ENCODE measurements at places on chromosomes 1 and 21.

- DNase-seq: no peak
Observed at GRCh38 chr1:107009281-107009680, 47.2 kb upstream of the PRMT6 start.

GRCh38 chr1:211627259-211627658, 48.2 kb downstream of the NEK2 start:
- no peak for DNase-seq

GRCh38 chr1:220956501-220957232, 77.4 kb downstream of the HLX start:
- no peak for DNase-seq

- no peak for DNase-seq
Observed at GRCh38 chr1:178538192-178538916, 25.4 kb downstream of the TEX35 start.

DNA sequence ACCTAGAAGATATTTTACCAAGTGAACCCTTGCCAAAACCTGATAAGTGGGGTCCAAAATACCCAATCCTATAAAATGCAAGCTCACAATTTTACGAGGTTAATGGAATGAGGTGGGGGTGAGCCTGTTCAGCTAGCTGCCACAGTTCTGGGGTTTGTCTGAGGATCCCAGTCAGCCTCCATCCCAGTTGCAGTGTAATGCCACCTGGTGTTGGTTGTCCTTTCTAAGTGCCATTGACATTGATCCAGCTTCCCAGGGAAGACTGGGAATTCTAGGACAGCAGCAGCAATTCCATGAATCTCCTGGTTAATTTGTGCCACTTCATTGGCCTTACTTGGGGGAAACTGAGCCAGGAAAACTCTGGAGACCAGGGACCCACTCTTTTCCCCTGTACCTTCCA, 298.3 kb downstream of the RWDD3 start:
- no peak for DNase-seq

DNA sequence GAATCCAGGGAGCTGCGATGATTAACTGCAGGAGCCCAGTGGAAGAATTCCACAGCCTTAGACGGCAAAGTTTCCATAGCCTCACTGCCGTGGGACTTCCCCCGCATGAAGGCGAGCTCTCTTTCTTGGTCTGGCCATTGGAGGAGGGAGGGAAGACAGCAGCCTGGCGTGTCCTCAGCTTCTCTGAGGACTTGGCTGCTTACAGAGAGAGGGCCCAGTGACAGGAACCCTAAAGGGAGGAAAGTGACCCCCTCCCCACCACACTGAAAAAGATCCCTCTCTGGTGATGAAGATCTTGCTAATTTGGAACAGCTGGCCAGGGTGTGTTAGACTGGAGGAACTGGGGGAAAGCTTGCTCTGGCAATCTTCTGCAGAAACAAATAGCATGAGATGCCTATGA, 41.0 kb downstream of the ATP2B4 start:
- no peak for DNase-seq

DNA sequence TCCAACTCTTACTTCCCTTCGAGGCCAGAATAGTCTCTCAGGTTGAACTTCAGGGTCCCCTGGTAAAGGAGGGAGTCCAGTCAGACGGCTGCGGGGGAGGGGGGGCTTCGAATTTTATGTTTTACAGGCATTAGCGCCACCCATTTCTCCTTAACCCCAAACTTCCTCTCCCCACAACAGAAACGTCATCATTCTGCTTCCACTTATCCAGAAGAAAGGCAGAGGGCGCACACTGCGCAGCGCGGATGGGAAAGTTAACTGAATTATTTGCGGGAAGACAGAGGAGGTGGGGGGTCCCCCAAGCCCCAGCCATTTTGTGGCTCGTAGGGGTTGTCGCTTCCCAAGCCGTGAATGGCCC, 529 bp upstream of the PRMT2 start:
- DNase-seq: peak; percentile 47

GRCh38 chr21:41970751-41971653, 17.2 kb upstream of the C2CD2 start:
- no peak for DNase-seq

DNA sequence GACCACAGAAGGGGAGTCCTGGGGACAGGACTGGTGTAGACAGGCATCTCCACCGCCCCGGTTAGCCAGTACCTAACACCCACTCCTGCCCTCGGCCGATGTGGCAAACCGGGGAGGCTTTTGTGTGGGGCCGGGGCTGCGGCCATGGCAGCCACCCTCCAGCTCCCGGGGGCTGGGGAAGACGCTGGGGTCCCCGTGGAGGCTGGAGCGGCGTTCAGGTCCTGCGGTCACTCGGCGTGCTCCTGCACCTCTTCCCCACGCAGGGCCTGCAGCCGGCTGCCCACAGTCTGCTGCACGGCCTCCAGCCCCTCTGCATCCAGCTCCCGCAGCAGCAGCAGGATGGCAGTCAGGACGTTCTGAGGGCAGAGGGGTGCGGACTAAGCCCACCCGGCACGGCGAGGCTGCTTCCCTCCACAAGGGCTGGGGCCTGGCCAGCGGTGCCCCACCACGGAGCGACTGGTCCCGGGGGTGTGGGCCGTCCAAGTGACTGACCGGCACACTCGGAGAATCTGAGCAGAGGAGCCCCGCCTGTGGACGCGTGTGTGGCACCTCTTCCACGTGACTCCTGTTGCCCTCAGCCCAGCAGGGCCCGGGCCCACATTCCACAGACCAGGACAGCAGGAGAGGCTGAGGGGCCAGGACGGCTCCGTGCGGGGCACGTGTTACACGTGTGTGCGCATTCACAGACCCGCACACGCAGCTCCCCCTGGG, 9.1 kb downstream of the CFAP410 start:
- DNase-seq: no peak

DNA sequence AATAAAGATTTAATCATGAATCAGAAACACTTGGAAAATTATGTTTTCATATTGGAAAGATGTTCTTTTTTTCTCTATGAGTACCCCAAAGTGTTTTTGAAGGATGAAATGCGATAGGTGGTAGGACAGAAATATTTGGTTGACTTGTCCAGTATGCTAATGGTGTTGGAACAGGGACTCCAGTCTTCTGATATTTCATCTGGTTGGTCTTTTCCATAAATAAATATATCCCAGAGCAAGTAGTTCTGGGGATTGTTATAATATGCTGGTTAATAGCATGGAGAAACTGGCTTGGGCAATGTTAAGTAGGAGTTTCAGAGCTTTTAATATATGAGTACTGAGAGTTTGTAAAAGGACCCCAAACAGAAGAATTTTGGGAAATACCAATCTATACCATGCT, 8.7 kb downstream of the PGM1 start:
- no peak for DNase-seq

DNA sequence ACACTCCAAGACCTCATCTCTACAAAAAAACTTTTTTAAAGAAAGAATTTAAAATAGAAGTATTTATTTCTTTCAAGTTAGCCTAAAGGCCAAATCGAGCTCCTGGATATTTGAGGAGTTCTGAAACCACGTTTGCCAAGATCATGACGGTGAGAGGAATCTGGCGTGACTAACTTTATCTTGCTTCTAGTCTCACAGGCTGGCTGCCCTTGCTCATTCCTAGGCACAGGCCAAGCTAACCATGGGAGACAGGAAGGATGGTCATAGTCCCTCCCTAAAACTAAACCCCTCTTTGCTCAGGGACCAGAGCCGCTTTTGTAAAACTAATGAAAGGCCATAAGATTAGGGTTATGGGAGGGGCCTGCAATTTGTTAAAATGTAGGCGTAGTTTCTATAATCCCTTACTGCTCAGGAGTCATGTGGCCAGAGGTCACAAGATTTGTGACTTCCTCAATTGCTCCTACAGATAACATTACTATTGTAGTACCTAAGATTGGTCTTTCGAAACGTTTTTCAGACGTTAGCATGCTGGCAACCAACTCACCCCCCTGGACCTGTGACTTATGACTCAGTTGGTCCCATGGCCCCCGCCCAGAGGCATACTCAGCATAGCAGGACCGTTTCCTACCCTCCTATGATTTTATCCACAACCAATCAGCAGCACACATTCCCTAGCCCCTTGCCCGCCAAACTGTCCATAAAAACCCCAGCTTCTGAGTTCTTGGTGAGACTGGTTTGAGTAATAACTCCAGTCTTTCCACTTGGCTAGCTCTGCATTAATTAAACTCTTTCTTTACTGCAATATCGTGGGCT, 425.0 kb downstream of the SMYD3 start:
- no peak for DNase-seq

DNA sequence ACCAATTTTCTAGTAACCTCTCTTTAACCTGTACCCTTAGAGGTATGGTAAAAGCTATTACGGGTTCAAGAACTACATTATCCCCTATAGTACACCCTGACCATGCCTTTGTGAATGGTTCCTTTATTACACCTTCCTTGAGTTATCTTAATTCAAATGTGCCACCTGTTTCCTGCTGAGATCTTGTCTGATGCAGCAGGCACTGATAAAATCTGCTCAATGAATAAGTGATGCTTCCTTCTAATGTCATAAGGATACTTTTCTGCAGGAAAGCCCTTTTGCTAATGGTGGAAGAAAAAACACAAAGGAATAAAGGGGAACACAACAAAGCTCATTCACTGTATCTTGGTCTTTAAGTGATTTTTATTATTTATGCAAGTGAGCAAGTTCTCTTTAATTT, 25.8 kb downstream of the INTS7 start:
- DNase-seq: no peak

- DNase-seq: no peak
Observed at GRCh38 chr1:26046246-26047095, 553 bp upstream of the SLC30A2 start.

DNA sequence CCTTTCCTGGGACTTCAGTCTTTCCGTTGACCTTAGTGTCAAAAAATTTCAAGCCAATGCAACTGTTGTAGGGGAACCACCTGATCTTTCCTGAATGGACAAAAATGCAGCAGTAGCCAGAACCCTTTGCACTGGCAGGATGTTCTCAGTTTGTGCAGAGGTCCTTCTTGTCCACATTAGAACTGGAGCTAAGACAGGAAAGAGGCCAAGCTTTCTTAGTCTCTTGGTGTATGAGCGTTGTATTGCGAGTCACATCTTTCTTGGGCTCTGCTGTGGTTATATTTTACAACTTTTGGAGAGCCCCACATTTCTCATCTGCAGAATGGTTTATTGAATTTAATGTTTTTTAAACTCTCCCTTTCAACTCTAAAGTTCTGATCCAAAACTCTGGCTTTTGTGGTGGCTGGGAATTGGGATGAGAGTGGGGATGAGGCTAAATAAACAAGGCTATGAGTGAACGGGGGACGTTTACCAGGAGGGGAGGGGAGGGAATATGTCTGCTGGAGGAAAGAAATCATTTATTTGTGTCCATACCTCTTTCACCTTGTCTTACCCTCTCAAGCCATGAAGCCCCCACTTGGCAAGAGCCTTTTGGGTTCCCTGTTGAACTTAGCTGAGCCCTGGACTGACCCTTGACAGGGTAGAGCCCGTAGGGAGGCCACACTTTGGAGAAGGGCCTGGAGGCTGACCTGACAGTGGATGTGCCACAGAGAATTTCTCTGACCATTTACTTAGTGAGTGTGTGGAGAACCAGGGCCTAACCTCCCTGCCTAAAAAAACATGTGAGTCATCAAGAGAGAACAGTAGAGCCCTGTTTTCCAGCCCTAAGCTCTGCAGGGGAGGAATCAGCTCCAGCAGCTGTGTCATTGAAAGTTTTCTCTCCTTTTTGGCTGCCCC, 586 bp downstream of the CHI3L2 start:
- no peak for DNase-seq

GRCh38 chr1:93255222-93256079, 74.9 kb downstream of the CCDC18 start:
- DNase-seq: no peak

DNA sequence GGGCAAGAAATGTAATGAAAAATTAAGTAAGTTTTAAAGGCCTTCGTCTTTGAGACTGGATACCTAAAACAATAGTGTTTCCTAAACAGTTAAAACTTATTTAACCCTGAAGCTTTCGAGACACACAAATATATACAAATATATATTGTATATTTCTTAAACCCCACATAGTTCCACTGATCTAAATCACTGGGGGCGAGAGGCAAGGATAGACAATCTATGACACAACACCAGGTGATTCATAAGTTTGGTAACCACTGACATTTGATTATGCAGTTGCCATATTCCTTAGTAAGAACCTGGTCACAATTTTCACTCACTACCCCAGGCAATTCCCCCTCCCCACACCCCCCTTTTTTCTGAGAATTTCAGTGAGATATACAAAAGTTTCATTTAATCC, 55.3 kb upstream of the BOLA1 start:
- peak; percentile 29 for DNase-seq

- DNase-seq: no peak
Observed at GRCh38 chr21:38913120-38913892, 107.6 kb downstream of the ETS2 start.

GRCh38 chr1:192973988-192974387, 85.2 kb downstream of the UCHL5 start:
- DNase-seq: no peak

DNA sequence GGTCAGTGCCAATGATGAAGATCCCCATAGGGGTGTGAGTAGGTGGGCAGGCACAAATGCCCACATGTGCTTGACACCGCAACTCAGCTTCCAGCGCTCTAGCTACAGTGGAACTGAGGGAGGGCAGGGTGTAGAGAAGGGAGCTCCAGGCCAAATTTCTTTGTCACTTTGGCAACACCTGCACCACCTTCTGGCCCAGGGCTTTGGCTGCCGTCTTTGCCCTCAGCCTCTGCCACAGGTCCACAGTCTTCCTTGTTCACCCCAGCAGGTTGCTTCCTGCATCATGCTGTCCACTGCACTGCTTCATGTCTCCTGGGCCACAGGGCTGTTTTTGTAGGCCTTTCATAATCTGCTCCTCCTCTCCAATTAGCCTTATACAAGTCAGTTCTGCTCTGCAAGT, 20.4 kb upstream of the FMOD start:
- DNase-seq: no peak

GRCh38 chr1:237655778-237656177, 234.9 kb downstream of the ZP4 start:
- DNase-seq: no peak

- no peak for DNase-seq
Observed at GRCh38 chr1:187516874-187517273, 688.1 kb downstream of the PLA2G4A start.

DNA sequence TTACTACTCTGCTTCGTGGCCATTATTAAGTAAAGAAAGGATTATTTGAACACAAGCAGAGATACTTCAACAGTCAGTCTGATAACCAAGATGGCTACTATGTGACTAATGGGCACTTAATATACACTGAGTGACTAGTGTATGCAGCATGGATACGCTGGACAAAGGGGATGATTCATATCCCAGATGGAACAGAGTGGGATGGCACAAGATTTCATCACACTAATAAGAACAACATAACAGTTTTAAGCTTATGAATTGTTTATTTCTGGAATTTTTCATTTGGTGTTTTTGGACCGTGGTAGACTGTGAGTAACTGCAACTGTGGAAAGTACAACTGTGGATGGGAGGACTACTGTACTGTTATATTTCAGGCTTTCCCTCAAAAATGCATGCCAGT, 9.4 kb downstream of the ZCCHC17 start:
- no peak for DNase-seq

- no peak for DNase-seq
Observed at GRCh38 chr21:34670220-34670961, 1.6 kb downstream of the CLIC6 start.

- no peak for DNase-seq
Observed at GRCh38 chr1:61149010-61149860, 66.9 kb downstream of the NFIA start.

Data from CD4-positive, alpha-beta T cell treated with Interleukin-6 at 100 ng/mL for 8 hours (primary cell).